ENCODE measurements at places on chromosomes 3 and 15. TPM values are rescaled to one million over a fixed set of nuclear protein-coding genes. Genes with fewer than 3 reads are reported as not detected.

SCN11A gene
- not detected for total RNA-seq

ARIH2 gene
- 85.5 TPM for total RNA-seq

CXCR6 gene
- not detected for total RNA-seq

NPAP1 gene
- not detected for total RNA-seq

SIDT1 gene
- not detected for total RNA-seq

PGBD4 gene
- total RNA-seq = 1.5 TPM

- no peaks in the 10 kb centered on the region for H3K36me3 ChIP-seq
- H3K4me1 ChIP-seq = no peaks in the 10 kb centered on the region
- no peak for DNase-seq
- H3K4me3 ChIP-seq = no peak overlapping the region
These were observed 47.8 kb downstream of the ATP2B2 start for GRCh38 chr3:10457560-10457959.

- H3K4me3 ChIP-seq = no peak overlapping the region
- no peaks in the 10 kb centered on the region for H3K27me3 ChIP-seq
- H3K4me1 ChIP-seq = peaks cover 28% of the 10 kb centered on the region
- DNase-seq = no peak
These were observed 219.5 kb upstream of the LRTM1 start for GRCh38 chr3:55147406-55147805.

GRCh38 chr3:81249540-81250029, 511.9 kb downstream of the GBE1 start:
- no peak for DNase-seq
- H3K27ac ChIP-seq = no peak overlapping the region

- H3K27ac ChIP-seq = no peak overlapping the region
- no peaks in the 10 kb centered on the region for H3K27me3 ChIP-seq
- H3K4me3 ChIP-seq = no peak overlapping the region
- no peaks in the 10 kb centered on the region for H3K36me3 ChIP-seq
These were observed 158.7 kb downstream of the USP13 start for GRCh38 chr3:179811321-179812095.

DNA sequence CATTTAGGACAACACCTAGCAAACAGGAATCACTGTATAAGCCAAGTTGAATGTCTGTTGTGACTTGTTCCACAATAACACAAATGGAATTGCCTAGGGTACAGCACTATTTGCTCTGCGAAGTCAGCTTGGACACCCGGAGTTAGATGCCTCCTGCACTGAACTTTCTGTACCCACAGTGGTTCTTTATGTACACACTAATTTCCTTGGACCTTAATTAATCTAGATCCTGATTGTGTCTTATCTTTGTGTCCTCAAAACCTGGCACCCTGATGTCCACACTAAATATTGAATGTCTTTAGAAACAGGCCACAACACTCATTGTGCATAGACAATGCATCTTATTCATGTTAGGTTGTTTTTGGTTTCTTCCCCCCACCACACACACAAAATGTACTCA, 278.9 kb upstream of the NR2F2 start:
- no peak overlapping the region for H3K4me3 ChIP-seq
- H3K27ac ChIP-seq = no peak overlapping the region
- no peaks in the 10 kb centered on the region for H3K36me3 ChIP-seq
- no peaks in the 10 kb centered on the region for H3K27me3 ChIP-seq
- DNase-seq = no peak
- peaks cover 18% of the 10 kb centered on the region for H3K4me1 ChIP-seq

DNA sequence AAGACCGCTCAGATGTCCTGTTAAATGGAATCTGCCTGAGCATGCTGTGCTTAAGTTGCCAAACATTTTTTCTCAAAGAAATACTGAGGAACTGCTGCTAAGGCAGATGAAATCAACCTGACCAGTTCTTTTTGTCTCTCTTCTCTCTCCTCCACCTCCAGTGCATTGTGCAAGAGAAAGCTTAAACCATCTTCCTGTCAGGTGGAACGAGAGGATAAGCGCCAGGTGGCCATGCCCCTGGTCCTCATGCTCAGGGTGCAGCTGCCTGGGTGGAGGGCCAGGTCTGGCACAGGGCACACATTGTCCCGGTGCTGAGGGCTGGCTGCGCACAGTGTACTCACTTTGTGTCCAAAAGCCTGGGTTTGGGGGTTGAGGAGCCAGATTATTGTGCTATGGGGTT, 176.2 kb upstream of the TP63 start:
- H3K4me1 ChIP-seq = no peaks in the 10 kb centered on the region
- no peak overlapping the region for H3K27ac ChIP-seq
- no peaks in the 10 kb centered on the region for H3K36me3 ChIP-seq
- no peak overlapping the region for H3K4me3 ChIP-seq
- no peak for DNase-seq
